ENCODE measurements at places on chromosomes 2 and 18. TPM values are rescaled to one million over a fixed set of nuclear protein-coding genes. Genes with fewer than 3 reads are reported as not detected.

Gene GALNT1
- total RNA-seq: 35.2 TPM

GRCh38 chr2:88053934-88054781 lies 1.4 kb downstream of the KRCC1 start:
- no peak for DNase-seq

GRCh38 chr2:31725444-31725843 lies 144.7 kb upstream of the SRD5A2 start:
- DNase-seq: no peak

Gene SCN2A
- 0.27 TPM for total RNA-seq

Gene DCDC2C
- total RNA-seq: not detected

Gene CCDC121
- 1.7 TPM for total RNA-seq

GRCh38 chr2:85273738-85274731 lies 53.8 kb downstream of the TGOLN2 start:
- DNase-seq: no peak

GRCh38 chr2:229044581-229044980 lies 226.5 kb downstream of the PID1 start:
- DNase-seq: no peak

Gene KIF5C
- 1.1 TPM for total RNA-seq

GRCh38 chr2:43000242-43001054 lies 208.1 kb upstream of the HAAO start:
- no peak for DNase-seq

DNA sequence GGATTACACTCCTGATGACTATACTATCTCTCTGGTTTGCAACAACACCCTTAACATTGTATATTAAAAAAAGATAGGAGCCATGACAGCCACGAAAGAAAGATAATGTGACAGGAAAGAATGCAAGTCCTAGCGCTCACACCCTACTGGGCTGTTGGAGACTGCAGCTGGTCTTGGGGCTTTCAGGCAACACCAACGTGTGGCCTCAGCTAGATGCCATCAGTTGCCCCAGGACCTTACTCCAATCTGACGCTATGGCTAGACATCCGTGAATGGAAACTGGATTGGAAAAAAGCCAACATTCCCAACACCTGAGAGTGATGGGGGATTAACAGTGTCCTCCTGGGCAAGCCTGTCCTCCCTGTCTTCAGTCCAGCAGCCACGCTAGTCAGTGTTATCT lies 357.4 kb upstream of the GULP1 start:
- DNase-seq: no peak

DNA sequence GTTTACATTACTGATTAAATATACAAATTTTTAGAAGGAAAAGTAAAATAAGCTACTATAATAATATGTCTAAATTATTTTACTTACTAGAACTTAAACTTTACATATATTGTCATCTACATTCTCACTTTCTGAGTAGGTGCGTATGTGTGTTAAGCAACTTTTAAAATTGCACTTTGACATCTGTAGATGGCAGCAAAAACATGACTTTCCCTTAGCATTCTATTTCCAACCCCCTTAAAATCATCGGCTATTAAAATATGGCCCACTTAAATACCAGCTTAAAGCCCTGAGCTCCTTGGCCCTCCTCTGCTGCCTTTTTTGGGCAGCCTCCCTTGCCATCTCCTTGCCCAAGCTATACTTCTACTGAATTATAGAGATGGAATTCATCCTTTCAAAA lies 78.0 kb downstream of the UPP2 start:
- DNase-seq: no peak

Gene IL1R2
- total RNA-seq: 22.8 TPM

GRCh38 chr2:162174746-162175145 lies 22.7 kb upstream of the GCG start:
- no peak for DNase-seq

- DNase-seq: no peak
Measured at GRCh38 chr2:26640781-26641564, at the start of gene CIB4. TSS of gene CIB4 (minus strand) at chr2:26641366. CDS start at chr2:26641314, 52 bp downstream.

- DNase-seq: no peak
Measured at GRCh38 chr2:9145752-9146430, 60.7 kb upstream of the ASAP2 start.

DNA sequence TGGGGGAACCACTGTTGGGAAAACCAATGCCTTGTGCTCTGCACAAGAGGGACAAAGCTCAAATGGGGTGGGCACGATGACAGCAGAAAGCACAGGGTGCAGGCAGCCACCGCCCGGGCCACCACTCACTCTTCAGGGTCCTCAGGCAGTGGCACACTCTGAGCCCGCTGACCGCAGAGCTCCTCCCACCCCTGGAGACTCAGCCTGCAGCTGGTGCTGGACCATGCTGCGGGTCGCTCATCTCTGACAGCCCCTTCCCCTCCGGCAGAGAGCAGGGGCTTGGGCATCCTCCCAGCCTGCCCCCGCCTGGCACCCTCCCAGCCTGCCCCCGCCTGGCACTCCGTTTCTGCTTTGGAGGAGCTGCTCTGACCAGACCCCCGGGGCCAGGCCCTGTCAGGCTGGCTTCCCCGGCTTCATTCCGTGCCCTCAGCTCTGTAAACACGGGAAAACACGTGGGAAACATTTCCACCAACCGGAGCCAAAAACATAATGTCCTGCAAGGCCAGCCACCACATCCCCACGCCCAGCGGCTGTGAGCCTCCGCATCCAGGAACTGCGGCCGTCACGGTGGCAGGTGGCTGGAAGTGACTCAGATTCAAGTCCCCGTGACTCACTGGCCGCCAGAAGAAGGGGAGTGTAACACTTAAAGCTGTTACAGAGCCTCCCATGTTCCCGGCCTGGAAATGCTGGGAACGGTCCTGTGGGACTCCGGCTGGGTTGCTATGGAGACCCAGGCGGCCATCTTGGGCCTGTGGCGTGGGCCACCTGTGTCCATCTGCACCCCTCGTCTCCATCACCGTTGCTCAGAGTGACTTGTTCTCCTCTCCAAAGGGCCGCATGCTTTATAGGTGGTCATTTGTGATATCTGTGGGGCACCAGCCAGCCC lies 6.8 kb upstream of the SNED1 start:
- peak; percentile 65 for DNase-seq

GRCh38 chr2:72439892-72440291 lies 292.2 kb upstream of the CYP26B1 start:
- no peak for DNase-seq

Gene CNTNAP5
- total RNA-seq: not detected

Measured in right lobe of liver (tissue), 6 donors.